Metanephros (tissue), 2 donors: ENCODE measurements at places on chromosomes 16 and 17. TPM values are rescaled to one million over a fixed set of nuclear protein-coding genes. Genes with fewer than 3 reads are reported as not detected.

SP6 gene
- total RNA-seq, result 2.3 TPM

AURKB gene
- 23.1 TPM for total RNA-seq

KRTAP1-5 gene
- total RNA-seq, result not detected

DNAAF8 gene
- total RNA-seq, result 1.1 TPM
